ENCODE measurements at places on chromosomes 12 and 14.

DNA sequence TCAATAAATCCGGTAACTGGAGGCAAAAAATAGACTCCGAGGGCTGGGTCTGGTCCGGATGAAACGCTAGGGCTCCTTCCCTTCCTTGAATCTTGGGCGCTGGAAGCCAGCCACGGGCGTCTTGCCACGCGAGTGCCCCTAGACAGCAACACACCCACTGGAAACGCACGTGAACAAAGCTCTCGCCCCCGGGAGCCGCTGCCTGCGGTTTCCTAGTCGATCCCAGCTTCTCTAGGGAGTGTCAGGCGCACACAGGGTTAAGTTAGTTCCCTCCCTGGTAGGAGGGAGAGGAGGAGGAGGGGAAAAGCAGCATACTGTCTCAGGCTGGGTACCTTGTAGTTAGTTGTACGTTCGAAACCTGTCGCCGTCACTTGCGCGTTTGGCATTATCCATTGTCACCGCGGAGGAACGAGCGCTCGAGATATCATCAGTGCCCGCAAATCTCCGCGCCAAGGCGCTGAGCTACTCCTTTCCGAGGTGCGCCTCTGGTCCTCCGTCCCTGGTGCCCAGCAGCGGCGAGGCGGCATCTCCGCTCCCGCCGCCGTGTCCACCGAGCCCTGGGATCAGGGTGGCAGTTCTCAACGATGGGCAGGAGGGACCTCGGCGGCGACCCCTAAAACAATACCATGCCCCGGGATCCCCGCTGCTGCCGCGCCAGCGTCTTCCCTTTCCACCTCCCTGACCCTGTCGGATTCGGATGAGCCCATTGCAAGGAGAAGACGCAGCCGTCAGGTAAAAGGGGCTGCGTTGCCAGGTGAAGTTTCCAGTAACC, at the start of gene FLRT2:
Gene FLRT2, plus strand, starts transcription at position 342 of the 772 bp plus-strand sequence. CDS start 91,371 bp downstream, outside the sequence.
- DNase-seq: no peak

- DNase-seq: no peak
Observed at GRCh38 chr14:103561381-103562178, 877 bp downstream of the BAG5 start.

GRCh38 chr14:24329073-24329663, 5.7 kb downstream of the ADCY4 start:
- DNase-seq: no peak

DNA sequence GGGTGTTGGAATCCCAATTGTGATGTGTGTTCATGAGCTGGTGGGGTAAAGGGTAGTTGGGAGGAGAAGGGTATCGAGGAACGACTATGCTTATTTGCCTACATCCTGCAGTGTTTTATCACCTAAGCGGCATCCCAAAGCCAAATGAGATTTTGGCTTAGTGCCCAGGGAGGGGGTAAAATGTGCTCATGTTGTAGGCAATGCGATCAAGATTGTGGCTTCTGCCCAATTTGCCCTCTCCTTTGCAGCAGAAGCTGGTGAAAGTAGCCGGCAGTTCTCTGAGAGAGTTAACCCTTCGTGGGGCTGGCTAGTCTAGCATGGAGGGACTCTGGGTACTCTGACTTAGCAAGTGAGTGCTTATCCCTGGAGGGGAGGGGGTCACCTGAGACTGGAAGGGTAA, 753 bp downstream of the RPH3A start:
- no peak for DNase-seq

DNA sequence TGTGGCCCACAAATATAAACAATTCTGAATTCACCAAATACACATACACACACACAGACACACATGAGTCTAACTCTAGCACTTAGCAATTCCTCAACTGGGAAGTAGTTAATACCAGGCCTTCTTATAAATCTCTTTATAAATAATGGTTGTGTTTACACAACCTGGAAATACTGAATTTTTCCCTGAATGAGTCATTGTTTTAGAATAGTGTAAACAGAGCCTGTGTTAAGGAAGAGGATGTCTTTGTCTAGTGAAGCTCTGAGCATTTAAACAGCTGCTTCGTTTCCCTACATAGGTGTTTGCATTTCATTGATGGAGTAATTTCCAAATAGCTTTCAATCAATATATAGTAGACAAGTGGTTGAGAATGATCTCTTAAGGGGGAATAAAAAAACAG, 218.8 kb downstream of the BTG1 start:
- no peak for DNase-seq

GRCh38 chr12:54472494-54473262, 724 bp downstream of the GTSF1 start:
- DNase-seq: no peak

- no peak for DNase-seq
Observed at GRCh38 chr12:180445-180844, 33.5 kb downstream of the SLC6A12 start.

- DNase-seq: no peak
Observed at GRCh38 chr12:21607701-21608100, 3.1 kb upstream of the GYS2 start.

- DNase-seq: no peak
Observed at GRCh38 chr12:128818065-128819022, 5.4 kb downstream of the SLC15A4 start.

- no peak for DNase-seq
Observed at GRCh38 chr12:52946334-52946733, 2.6 kb upstream of the KRT18 start.

- no peak for DNase-seq
Observed at GRCh38 chr14:105077649-105077995, 12.4 kb upstream of the GPR132 start.

- DNase-seq: no peak
Observed at GRCh38 chr14:59359431-59360124, 105.6 kb downstream of the GPR135 start.

- no peak for DNase-seq
Observed at GRCh38 chr12:80677994-80678393, 29.4 kb upstream of the MYF6 start.

DNA sequence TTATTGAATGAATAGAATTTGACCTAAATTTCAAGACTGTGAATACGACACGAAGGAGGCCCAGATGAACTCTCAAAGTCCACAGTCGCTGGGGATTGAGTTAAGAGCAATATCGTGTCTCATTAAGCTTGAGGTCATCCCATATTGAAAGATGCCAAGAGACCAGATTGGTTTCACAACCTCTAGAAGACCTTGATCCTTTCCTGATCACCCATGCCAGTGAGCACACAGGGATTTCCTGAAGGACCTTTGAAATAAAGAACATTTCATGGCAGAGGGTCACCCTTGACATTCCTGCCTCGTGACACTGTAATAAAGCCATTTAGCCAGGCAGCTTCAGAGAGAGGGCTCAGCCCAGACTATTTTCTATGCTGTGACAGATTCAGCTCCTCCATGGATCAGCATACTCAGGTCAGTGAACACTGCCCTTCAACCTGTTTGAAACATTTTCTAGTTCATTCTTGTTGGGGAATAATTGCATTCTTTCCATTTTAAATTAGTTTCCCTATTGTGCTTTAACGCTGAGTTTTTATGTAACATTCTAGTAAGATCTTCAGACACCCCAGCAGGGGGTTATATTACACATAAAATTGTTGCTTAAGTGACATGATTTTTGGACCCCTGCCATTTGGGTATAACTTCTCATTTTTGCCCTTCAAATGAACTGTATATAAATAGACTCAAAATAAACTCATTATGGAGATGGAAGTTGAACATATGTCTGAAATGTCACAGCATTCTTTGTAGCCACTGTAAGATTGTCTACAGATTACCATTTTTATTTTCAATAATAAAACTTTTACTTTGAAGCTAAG, 213.2 kb downstream of the C12orf50 start:
- no peak for DNase-seq

- DNase-seq: no peak
Observed at GRCh38 chr12:50732591-50732990, 31.3 kb upstream of the ATF1 start.

- no peak for DNase-seq
Observed at GRCh38 chr12:32475724-32476123, 76.4 kb downstream of the FGD4 start.

DNA sequence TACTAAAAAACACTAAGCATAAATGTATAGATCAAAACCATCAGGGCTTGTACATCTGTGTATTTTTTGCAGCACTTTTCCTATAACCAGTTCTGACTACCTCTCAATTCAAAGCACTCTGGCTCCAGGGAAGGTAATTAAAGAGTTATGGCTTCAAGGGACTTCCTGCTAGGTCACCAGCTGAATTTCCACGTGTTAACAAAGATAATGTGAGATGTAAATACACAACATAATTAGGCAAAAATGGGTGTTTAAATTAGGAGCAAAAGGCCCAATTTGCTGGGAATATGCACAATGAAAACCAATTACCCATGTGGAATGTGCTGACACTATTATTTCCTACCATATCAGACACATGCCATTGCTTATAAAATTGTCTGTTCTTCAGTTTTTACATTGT, 513.4 kb upstream of the FLRT2 start:
- no peak for DNase-seq

- no peak for DNase-seq
Observed at GRCh38 chr12:2823483-2823882, 11.0 kb downstream of the ITFG2 start.

Data from NCI-H1436 treated with DMSO at 0.1 percent for 48 hours (cell line).